Stimulated activated CD8-positive, alpha-beta memory T cell treated with anti-CD3 and anti-CD28 coated beads, Interleukin-15, amount 100 ng/mL, for 4 hours (primary cell): ENCODE measurements at places on chromosomes 12 and 14.

- no peak for DNase-seq
Measured at GRCh38 chr12:69687390-69687789, 11.7 kb downstream of the BEST3 start.

GRCh38 chr14:61836807-61837206, 74.6 kb downstream of the SNAPC1 start:
- DNase-seq = no peak

DNA sequence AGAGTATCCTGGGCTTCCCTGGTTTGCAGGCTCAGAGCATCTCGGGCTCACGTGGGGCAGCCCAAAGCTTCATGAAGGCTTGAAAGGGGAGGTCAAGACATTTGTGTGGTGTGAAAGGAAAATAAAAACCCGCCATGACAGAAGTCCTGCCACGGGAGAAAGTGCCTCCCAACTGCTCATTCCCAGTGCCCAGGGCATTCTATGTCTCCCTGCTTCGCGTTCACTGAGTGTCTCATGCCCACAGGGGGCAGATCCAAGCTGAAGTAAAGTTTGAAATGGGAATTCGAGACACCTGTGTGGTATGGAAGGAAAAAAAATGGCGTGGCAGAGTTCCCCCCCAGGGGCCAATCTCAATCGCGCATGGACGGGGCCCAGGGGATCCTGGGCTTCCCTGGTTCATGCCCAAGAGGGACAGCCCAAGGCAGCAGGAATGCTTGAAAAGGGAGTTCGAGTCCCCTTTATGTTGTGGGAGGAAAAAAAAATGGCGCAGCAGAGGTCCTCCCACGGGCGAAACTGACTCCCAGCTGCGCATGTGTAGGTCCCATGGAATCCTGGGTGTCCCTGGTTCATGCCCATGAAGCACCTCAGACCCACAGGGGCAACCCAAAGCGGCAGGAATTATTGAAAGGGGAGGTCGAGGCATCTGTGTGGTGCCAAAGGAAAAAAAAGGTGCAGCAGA, 576.7 kb downstream of the ALG10 start:
- no peak for DNase-seq

- no peak for DNase-seq
Measured at GRCh38 chr12:114238808-114239207, 167.1 kb downstream of the TBX5 start.

GRCh38 chr12:70561550-70561949, 75.7 kb downstream of the PTPRB start:
- DNase-seq = no peak

DNA sequence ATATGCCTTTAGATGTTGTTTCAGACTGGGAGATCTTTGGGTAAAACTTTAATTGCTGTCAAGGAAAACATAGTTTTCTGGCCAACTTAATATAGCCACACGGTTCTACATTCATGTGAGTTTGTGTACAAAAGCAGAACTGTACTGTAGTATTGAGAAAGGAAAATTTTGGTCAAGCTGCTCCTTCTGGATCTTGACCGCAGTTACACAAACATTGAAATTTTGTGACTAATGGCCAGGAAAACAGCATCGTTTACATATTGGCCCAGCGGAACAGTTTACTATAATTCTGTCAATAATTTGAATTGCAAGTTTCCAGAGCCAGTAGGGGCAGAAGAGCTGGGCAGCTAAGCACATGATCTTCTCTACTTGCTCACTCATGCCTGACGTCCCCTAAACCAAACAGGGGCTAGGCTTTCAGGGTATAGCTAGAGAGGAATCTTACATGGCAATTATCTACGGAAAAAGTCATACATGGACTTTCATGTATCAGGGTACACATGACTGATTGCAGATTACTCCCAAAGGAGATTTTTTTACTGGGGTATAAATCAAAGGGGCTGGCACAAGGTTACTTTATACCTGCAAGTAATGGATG, 11.4 kb upstream of the ART4 start:
- DNase-seq = no peak

GRCh38 chr12:117298648-117299225, 62.7 kb downstream of the NOS1 start:
- DNase-seq = no peak

GRCh38 chr14:29608861-29609260, 318.8 kb downstream of the PRKD1 start:
- DNase-seq = no peak

GRCh38 chr14:33891700-33892099, 59.2 kb downstream of the EGLN3 start:
- no peak for DNase-seq

GRCh38 chr12:45781080-45781479, 51.6 kb downstream of the ARID2 start:
- DNase-seq = no peak

- DNase-seq = no peak
Measured at GRCh38 chr12:111761706-111762105, 5.0 kb upstream of the ALDH2 start.
